Calu3 (cell line): ENCODE measurements at places on chromosomes 13 and 19.

DNA sequence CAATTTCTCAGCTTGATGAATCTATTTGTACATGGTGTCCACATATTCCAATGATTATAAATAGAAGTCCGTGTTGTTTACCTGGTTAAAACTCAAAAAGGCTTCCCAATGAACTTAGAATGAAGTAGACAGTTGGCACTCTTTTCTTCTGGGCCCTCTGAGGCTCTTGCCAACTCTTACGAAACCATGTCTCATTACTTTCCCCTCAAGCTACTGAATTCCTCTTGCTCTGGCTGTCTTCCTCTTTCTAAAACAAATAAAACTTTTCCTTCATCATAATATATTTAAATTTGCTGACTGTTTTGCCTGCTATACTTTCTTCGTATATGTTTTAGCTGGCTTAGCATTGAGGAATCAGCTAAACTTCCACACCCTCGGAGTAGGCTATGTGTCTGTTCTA lies 139.7 kb downstream of the SLITRK6 start:
- no peak for DNase-seq

DNA sequence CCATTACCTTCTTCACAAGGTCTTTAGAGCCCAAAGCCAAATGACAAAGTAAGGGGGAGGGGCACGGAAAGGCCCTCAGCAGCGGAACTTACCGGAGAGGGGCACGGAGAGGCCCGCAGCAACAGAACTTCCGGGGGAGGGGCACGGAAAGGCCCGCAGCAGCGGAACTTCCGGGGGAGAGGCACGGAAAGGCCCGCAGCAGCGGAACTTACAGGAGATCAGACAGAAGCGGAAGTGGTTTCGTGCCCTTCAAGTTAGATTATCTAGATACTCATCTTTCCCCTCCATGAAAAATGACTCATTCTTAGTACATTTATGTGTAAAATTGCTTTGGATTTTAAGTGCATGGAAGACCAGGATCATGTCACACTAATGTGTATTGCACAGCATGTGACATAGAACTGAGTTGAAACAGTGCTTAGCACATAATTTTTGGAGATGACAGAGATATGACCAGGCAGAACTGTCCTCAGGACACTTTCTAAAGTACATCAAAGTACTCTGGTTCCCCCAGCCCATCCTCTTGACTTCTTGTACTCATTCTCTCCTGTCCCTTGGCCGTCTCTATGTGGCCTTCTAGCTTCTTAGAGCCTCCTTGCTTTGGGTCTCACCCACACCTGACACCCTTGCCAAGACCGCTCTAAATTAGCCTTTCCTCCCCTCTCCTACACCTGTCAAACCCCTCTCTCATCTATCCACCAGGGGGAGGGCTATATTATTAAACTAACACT lies 25.7 kb upstream of the TPTE2 start:
- no peak for DNase-seq

- no peak for DNase-seq
These were observed 9.7 kb downstream of the CLEC4G start for GRCh38 chr19:7722231-7722651.

DNA sequence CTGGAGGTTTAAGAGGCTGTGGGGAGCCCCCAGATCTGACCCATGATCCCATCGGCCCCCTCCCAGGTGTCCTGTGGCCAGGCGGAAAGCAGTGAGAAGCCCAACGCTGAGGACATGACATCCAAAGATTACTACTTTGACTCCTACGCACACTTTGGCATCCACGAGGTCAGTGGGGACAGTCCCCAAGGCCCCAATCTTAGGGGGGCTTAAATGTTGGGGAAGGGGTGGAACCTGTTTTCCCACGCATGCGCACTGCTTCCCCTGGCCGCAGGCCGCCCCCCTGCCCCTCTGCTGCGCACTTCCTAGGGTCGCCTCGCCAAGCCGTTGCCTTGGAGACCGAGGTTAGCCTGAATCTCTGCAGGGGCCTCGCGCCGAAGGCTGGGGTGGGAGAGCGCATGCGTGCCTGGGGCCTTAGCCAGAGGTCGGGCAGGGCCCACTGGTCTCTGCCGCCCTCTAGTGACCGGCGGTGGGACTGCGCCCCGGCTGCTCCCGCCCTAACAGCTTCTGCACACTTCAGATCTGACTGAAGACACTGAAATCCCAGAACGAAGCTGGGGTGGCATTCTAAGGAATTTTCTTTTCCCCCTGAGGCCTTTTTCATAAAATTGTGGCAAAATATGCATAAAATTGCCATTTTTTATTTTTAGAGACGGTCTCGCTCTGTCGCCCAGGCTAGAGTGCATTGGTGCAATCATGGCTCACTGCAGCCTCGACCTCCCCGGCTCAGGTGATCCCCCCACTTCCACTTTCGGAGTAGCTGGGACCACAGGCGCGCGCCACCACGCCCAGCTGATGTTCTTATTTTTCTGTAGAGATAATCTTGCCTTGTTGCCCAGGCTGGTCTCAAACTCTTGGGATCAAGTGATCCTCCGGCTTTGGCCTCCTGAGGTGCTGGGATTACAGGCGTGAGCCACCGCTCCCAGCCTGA lies 3.6 kb downstream of the PRMT1 start:
- DNase-seq = peak; percentile 97

DNA sequence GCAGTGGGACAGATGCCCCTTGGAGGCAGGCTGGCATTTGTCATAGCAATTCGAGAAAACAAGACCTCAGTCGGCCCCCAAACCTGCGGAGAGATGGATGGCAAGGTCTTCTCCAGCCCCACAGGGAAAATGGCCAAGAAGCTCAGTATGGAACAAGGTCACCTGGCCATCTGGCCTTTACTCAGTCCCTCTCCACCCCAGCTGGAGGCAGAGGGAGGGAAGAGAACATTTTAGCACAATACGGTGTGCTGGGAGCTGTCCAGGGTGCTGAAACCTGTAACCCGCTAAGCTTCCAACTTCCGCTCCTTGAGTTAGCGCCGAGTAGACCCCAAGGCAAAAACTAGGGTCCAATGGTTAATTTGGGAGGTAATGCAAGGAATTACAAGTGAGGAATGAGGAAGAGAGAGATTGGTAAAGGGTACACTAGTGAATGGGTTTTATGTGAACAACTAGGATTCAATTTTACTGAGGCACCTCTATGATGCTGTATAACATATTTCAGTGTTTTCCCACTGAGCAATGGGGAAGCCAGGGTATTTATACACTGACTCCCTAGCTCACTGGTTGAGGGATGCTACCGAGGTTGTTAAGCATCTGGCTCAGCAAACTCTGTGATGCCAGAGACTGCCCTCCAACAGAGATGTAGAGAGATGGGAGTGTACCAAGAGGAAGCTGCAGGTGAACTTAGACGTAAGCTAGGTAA lies 64.3 kb downstream of the CACNA1A start:
- peak; percentile 46 for DNase-seq

GRCh38 chr19:16385296-16385695 lies 60.7 kb downstream of the KLF2 start:
- no peak for DNase-seq

- DNase-seq = no peak
These were observed 887 bp downstream of the CDADC1 start for GRCh38 chr13:49248622-49249002.

GRCh38 chr13:93900731-93901130 lies 578.8 kb downstream of the DCT start:
- no peak for DNase-seq

- peak; percentile 69 for DNase-seq
These were observed 1.6 kb downstream of the P2RY11 start for GRCh38 chr19:10112895-10113591.

- DNase-seq = no peak
These were observed 4.0 kb downstream of the C19orf38 start for GRCh38 chr19:10852098-10852800.
